Liver (tissue), 10 donors: ENCODE measurements at places on chromosomes 4 and X. TPM values are rescaled to one million over a fixed set of nuclear protein-coding genes. Genes with fewer than 3 reads are reported as not detected.

DNA sequence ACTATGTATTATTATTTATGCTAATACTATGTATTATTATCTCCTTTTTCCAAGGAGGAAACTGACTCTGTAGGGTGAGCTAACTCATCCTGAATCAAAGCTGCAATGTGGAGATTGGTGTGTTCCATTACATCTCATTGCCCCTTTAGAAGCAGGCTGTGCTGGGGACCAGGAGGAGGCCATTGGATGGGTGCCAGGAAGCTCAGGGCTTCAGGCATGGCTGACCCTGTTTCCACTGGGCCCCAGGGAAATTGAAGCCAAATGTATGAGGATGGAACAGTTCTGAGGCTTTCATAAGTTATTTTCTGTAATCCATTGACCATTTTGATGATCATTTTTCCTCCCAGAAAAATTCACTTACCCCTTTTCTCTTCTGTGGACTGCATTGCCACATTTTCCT is 418.8 kb upstream of the ZFP42 start:
- DNase-seq, result no peak

DNA sequence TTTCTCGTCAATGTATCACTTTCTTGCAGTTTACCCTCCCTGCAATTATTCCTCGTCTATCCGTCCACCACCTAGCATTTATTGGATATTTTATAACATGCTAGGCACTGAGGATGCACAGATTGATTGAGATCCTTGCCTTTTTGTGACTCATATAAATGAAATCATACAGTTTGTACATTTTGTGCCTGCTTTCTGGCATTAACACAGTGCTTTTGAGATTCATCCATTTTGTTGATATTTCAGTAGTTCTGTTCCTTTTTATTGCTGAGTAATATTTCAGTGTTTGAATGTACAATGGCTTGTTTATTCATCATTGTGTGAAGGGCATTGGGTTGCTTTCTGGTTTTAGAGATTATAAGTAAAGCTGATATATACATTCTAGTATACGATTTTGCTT is 841 bp downstream of the TBC1D19 start:
- no peak for DNase-seq

DNA sequence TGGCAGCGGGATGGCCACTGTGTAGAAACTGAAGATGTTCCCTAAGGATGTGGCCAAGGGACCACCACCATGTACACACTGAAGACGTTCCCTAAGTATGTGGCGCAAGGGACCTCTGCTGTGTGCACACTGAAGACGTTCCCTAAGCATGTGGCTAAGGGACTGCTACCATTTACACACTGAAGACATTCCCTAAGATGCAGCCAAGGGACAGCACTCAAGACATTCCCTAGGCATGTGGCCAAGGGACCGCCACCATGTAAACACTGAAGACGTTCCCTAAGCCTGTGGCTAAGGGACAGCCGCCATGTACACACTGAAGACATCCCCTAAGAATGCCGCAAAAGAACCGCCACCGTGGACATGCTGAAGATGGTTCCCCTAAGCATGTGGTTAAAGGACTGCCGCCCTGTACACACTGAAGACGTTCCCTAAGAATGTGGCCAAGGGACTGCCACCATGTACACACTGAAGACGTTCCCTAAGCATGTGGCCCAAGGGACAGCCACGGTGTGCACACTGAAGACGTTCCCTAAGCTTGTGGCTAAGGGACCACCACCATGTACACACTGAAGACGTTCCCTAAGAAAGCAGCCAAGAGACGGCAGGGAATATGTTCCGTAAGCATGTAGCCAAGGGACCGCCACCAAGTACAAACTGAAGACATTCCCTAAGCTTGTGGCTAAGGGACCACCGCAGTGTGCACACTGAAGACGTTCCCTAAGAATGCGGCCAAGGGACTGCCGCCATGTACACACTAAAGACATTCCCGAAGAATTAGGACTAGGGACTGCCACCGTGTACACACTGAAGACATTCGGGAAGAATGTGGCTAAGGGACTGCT is 43.3 kb downstream of the DHRSX start:
- no peak for DNase-seq

GRCh38 chr4:62548108-62548524 is 1348.0 kb downstream of the ADGRL3 start:
- no peak for DNase-seq

DNA sequence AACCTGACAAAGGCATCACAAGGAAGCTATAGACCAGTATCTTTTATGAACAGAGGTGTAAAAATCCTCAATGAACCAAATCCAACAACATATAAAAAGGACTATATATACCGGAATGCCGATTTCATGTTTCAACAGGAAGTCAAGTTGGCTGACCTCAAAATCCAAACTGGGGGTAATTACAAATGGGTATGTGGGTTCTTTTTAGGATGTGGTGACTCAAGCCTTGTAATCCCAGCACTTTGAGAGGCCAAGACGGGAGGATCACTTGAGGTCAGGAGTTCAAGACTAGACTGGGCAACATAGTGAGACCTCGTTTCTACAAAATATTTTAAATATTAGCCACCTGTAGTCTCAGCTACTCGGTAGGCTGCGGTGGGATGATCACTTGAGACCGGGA is 10.4 kb downstream of the PRSS48 start:
- no peak for DNase-seq

DNA sequence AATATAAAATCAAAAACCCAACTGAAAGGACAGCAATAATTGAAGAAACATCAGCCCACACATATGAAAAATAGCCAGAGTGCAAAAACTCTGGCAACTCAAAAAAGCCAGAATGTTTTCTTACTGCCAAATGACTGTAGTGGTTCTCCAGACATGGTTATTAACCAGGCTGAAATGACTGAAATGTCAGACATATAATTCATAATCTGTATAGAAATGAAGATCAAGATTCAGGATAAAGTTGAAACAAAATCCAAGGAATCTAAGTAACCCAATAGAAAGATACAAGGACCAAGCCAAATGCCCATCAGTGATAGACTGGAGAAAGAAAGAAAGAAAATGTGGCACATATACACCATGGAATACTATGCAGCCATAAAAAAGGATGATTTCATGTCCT is 553.3 kb upstream of the KLHL4 start:
- DNase-seq, result no peak

GRCh38 chr4:55359397-55359916 is 13.4 kb downstream of the SRD5A3 start:
- no peak for DNase-seq

DNA sequence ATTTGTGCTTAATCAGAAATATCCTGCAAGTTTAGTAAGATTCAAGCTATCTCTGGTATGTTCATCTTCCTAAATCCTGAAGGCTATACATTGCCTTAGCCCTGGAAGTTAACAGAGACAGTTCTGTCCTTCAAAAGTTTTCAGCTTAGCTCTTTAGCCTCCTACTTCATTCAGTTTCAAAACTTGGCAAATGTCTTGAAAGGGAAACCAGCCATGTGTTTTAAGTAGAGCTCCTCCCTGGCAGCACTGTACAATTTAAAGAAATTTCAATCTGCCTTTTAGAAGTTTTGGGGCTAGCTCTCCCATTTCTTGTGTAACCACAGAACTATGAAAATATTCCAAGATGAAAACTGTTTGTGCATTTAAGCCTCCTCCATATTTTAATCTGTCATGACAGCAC is 47.0 kb downstream of the FANCB start:
- no peak for DNase-seq

GRCh38 chr4:79964020-79964399 is 109.0 kb downstream of the ANTXR2 start:
- DNase-seq, result no peak

The SLC34A2 gene
- polyA plus RNA-seq, result 1.3 TPM

The CPZ gene
- 1.6 TPM for polyA plus RNA-seq

GRCh38 chrX:28042260-28042659 is 61.0 kb upstream of the DCAF8L1 start:
- no peak for DNase-seq

The POU4F2 gene
- polyA plus RNA-seq, result not detected

DNA sequence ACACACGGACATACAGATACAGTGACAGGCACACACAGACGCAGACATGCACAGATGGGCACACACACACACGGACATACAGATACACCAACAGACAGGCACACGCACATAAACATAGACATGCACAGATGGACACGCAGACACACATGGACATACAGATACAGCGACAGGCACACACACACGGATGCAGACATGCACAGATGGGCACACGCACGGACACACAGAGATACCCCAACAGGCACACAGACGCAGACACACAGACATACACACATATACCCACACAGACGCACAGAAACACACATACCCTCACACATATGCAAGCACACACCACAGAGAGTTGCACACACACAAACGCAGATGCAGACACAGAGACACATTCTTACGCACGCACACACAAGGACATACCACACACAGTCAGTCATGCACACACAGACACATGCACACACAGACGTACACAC is 24.4 kb upstream of the SLC25A6 start:
- no peak for DNase-seq

The HSFX3 gene
- polyA plus RNA-seq, result not detected

DNA sequence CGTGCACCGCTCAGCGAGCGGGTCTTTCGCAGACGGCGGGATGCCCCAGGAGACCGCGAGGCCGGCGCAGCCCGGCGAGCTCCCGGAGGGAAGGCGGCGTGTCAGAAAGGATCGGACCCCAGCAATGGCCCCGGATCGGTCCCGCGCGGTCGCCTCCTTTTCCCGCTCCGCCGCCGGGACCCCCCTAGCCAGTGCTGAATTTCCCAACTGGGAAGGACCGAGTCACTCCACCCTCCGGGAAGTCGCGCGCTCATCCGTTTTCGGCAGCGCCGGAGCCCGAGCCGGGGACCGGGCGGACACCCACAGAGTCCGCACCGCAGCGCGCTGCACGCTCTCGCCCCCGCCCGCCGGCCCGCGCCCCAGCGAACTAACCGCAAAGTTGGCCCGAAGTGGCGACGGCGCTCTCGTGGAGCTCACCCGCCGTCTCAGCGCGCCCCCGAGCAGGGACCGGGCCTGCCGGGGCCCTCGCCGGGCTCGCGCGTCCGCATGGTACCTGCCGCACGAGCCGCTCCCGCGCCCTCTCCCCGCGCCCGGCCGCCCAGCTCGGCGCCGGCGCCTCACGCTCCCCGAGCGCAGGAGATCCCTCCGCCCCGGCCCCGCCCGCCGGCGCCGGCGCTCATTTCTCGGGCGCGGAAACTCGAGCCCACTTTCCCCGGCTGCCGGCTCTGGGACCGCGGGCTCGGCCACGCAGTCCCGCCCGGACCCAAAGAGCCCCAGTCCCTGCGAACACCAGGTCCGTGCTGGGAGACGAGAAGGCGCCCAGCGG is at the start of gene FAT1:
TSS of gene FAT1 (minus strand) at position 565 of the 766 bp plus-strand sequence. CDS start 14,029 bp downstream, outside the sequence.
- peak; percentile 68 for DNase-seq

DNA sequence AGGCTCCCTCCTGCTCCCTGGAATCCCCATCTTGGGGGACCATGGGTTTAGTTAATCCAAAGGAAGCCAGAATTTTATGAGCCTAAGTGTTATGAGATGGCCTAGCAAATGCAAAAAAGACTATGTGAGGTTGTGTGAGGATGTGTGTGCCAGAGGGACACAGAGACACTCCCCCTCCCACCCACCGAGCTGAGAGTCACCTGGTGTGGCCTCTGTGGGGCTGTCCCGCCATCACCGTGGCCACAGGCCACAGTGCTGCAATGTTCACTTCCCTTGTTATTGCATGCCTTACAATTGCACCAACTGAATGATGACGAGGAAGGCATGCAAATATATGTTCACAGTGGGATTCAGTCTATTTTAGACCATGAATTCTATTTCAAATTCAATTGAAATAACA is 601 bp upstream of the FGFBP2 start:
- no peak for DNase-seq

- no peak for DNase-seq
Measured at GRCh38 chr4:41602113-41602512, 64.2 kb downstream of the LIMCH1 start.

The DCLK2 gene
- 0.14 TPM for polyA plus RNA-seq

The HTN1 gene
- not detected for polyA plus RNA-seq

- DNase-seq, result no peak
Measured at GRCh38 chr4:7973545-7973981, 33.9 kb upstream of the AFAP1 start.

GRCh38 chr4:149008415-149009025 is 566.3 kb upstream of the NR3C2 start:
- no peak for DNase-seq

The ZFX gene
- polyA plus RNA-seq, result 9.7 TPM

DNA sequence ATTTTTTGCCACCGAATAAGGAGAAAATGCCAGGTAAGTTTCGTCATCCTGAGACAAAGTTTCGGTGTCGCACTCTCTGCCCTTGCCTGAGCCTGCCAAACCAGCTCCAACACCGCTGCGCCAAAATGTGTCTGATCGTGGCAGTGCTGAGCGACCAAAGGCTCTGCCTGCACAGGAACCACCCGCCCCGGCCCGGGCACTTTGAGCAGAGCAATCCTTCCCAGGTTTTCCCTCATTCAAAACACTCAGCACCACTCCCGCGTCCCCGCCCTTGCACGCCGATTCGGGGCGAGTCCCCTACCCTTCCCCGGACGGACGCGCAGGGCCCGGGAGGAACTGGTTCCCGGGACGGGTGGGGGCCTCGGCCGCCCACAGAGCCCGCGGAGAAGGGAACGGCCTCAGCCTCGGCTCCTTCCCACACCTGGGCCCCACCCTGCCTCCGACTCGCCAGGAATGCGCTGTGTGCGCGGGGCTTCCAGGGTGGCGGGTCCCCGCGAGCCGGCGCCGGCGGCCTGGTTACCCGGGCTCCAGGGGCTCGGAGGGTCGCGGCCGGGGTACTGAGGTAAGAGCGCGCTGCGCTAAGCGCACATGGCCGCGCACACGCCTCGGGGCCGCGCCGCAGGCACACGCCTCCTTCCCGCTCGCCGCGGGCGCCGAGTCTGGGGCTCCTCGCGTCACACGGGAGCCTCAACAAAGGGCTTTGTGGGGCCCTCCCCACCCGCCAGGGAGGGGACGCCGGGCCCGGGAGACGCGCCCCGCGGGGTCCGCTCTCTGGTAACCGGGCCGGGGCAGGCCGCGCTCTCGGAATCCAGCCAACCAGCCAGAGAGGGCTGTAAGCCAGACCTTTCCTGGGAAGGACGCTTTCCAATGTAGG is at the start of gene C4orf36:
TSS of gene C4orf36 (minus strand) at position 661 of the 874 bp plus-strand sequence. CDS start 902 bp downstream, outside the sequence.
- DNase-seq, result peak; percentile 52

The BEX4 gene
- 10.8 TPM for polyA plus RNA-seq

DNA sequence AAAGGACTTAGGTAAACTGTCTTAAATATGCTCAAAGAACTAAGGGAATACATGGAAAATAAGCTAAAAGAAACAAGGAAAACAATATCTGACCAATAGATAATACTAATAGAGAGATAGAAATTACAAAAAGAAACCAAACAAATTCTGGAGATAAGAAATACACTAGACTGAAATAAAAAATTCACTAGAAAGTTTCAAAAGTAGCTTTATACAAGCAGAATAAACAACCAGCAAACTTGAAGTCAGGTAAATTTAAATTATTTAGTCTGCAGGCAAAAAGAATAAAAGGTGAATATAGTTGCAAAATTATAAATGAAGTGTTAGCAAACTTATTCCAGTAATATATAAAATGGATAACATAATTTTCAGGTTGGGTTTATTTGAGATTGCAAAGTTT is 760.9 kb upstream of the INTU start:
- no peak for DNase-seq
